ENCODE measurements at places on chromosomes 5 and 9.

DNA sequence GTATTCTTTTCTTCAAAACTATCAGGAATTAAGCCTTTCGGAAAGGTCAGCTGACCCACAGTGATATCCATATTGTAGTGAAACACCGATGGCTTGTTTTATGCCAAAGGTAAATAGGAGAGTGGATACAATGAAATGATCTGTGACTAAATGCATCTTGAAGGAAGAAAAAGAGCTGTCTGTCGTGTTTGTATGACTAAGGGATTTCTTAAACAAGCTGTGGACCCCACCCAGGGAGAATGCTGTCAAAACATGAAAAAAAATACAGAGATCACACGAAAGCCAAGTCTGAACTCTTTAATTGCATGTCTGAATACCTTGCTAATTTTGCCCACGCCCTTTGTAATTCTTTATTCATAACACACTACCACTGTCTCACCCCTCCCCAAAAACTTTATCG is 286.4 kb upstream of the WWC1 start:
- no peak for DNase-seq

GRCh38 chr9:134723037-134723436 is 81.4 kb downstream of the COL5A1 start:
- no peak for DNase-seq

DNA sequence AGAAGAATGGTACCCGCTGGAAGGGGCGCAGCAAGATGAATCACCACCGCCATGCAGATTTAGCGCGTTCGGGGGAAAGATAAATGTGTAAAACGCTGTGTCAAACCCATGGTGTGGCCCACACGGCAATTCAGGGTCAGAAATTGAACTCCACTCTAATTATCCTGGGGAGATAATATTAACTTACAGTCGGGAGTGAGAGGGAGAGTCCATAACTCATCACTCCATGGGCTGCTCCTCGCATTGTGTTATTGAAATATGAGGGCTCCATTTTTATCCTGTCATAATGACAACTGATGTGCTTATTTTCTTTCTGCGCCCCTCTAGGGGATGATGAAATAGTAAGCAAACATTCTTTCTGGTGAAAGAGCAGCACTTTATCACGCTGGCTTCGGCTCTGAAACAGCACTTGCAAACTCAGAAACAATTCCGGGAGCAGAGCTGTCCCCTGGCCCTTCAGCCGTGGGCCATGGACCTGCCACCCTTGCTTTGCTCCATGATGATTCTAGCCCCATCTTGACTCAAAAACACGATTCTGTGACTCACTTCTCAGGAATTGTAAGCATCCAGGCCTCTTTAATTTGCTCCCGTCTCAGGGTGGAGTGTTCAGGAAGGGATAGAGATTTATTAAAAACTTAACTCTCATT is 431.6 kb downstream of the IRX1 start:
- peak; percentile 31 for DNase-seq

DNA sequence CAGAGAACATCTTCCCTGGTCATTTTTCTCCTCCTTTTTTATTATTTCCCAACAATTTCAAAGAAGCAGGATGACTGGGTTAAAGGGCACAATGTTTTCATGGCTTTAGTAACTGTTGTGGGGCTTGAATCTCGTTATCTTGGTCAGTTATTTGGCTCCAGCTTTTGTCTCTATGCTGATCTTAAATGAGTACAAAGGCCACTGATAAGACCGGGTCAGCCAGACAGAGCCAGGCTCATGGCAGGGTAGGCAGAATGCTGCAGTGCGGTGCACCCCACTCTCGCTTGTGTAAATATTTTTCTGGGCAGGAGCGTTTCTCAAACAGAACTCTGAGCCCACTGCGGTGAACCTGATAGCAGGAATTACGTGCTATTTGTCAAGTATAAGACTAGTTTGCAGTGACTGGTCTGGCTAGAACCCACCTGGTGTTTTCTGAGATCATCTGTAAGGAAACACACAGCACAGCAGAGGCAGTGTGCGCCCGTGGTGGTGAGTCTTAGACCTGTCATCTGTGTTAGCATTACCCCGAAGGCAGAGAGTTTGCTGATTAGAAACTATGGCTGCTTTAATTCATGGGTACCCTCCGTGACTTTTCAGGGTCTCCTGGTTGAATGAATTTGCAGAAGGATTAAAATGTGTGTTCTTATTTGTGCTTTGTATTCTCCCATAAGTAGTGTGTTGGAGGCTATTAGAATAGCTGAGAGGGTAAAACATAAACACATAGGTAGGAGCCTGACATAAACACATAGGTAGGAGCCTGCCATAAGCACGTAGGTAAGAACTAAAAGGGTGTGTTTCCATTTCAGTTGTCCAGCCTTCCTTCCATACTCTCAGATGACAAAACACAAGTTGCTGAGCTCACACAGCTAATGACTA is 158.6 kb upstream of the DMRT1 start:
- no peak for DNase-seq

DNA sequence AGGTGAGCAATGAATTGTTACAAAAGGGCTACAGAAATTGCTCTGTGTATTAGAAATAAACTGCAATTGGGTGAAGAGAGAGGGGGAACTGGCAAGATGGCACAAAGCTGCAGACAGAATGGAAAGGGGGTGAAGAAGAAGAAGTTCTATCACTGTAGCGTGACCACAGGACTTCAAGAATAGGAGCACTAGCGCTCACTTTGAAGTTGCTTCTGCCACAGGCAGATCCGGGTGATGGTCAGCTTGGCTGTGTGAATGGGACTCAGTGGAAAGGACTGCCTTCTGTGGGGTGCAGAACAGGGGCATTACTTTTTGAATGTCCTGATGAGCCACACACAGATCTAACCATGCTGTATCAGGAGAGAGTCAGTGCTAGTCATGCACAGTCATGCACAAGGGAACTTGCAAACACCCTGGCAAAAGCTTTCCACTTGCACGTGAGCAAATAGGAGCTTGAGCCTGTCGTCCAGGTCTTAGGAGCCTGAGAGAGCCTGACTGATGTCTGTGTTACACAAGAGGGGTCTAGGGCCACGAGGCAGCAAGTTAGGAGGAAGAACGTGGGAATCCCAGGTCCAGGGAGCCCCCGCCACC is 16.3 kb downstream of the IL5 start:
- no peak for DNase-seq

DNA sequence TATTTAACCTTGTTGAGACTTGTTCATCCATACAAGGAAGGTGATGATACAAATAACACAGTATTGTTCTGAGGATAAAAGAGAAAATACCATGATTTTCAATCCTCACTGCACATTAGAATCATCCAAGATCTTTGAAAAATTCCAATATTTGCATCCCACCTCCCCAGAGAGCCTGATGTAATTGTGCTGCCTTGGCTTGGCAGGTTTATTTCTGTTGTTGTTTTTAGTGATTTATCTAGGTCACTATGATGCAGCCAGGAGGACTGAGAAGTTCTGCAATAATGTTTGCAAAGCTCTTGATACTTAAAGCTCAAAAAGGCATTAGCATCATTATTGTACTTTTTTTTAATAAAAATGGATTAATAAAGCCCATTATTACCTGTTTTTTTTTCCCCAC is 67.0 kb upstream of the NMUR2 start:
- peak; percentile 26 for DNase-seq

DNA sequence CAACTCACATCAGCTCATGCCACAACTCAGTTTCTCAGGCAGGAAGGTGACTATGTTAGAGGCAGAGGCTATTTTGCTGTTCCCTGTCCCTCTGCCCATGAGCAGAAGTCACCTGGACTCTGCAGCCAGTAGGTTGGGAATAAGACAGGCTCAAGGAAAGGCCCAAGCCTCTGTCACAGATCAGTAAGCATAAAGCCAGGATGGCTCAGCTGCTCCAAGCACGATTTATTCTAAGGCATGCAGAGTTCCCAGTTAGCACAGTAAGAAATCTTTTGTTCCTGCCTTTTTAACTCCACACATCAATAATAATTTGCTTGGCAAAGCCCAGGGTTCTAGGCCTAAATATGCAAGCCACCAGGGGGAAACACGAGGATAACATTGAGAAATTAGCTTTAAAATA is 249.0 kb upstream of the ADRA1B start:
- DNase-seq: no peak

DNA sequence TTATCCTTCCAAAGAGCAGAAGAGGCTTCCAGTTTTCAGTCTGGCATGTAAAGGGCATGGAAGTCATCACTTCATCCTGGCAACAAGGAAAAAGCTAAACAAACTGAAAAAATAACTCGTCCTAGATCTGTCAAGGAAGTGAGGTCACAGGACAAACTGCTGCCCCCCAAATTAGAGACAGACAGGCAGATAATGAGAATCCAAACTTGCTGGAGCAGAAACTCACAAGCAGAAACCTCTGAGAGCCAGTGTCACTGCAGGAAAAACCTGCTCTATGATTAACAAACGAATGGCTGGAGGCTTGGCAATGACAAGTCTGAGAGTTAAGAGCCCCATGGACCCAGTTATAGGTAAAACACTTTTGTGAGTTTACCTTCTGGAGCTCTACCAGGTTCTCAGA is 18.9 kb upstream of the MLANA start:
- DNase-seq: no peak

DNA sequence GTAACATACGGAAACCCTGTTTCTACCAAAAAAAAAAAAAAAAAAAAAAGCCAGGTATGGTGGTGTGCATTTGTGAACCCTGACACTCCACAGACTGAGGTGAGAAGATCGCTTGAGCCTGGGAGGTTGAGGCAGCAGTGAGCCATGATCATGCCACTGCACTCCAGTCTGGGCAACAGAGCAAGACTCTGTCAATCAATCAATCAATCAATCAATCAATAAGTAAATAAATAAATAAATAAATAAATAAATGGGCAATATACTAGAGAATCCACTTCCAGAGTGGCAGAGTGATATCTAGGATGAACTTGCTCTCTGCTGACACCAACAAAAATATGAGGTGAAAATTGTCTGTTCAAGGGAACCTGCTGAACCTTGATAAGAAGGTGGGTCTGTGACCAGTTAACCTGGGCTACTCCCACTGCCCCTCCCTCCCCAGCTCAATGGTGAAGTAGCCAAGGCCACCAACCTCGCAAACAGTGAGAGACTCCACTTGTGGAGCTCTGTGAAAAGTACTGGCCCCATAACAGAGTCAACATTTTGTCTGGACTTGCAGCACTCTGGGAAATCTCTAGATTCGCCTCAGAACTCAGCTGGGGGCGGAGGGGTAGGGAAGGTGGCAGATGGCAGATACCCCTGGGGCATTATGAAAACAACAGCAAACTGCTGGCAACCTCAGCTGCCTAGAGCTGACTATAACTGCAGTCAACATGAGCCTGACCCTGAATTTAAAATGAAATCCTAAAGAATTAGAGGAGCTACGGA is 163.7 kb downstream of the ROR2 start:
- DNase-seq: no peak

DNA sequence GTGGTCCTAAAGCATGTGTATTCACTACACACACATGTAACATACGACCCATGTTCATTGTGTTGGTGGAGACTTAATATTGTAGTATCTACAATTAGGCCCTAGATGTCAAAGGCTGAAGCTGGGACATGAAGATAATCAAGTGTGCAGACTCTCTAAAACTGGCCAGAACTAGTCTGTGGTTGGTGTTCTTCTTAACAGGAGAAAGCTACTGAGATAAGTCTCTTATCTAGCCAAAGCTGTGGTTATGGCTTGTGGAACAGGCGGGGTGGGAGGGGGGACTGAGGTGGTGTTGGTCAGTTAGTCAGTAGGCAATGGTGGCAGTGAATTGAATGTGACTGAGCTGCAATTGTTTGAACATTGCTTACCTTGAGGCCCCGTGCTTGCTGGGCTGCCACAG is 112.7 kb upstream of the SLC24A2 start:
- no peak for DNase-seq

DNA sequence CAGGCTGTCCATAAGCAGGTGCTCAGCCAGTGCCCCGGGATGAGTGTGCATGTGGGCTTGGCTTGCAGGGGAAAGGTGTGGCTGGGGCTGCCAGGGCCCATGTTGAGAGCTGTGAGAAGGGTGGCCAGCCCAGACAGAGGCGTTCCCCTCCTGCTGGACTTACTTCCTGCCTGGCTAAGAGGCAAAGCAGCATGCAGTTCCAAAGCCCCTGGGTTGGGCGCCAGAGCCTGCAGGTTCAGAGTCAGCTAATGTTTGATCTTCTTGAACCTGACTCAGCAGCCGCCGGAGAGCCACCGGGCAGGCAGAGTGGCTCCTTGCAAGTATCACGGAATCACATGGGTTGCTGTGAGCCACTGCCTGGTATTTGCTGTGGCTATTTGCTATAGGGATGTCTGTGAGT is 168.4 kb upstream of the MAP1B start:
- no peak for DNase-seq

DNA sequence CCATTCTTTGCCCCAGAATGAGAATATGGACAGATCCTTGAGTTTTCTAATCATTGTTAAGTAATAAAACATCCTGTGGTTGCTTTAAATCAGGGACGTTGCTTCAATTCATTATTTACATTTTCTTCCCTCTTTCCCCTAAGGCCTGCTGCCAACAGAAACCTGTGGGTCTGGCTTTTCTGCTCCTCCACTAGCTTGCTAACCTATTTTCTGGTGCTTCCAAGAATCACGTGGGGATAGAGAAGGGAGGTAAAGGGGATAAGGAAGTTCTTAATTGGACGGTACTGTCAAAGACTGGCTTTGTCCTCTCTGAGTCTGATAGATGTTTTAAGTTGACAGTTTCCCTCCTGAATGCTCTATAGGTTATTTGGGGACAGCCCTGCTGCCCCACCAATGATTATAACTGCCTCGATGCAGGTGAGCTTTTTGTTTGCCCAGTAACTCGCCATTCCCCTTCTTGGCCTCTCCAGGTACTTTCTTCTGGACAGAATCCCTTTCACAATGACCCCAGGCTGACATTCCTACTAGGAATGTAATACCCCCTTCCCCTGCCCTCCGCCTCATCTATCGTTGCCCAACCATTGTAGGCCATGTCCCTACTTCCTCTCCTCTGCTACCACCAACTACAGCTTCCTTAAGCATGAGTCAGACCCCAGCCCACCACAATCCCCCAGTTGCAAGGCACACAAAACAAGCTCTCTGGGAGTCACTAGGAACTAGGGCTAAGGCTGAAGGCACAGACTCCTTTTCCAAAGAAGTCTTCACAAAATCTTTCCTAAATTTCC is 19.9 kb upstream of the CPEB4 start:
- peak; percentile 33 for DNase-seq
